Memory B cell (primary cell): ENCODE measurements at places on chromosomes 4 and X.

- peaks cover 12% of the 10 kb centered on the region for H3K4me1 ChIP-seq
- H3K4me3 ChIP-seq = no peak overlapping the region
- H3K27me3 ChIP-seq = no peaks in the 10 kb centered on the region
- no peak overlapping the region for H3K27ac ChIP-seq
- no peak for DNase-seq
Measured at GRCh38 chrX:103791826-103792485, 15.3 kb downstream of the PLP1 start.

DNA sequence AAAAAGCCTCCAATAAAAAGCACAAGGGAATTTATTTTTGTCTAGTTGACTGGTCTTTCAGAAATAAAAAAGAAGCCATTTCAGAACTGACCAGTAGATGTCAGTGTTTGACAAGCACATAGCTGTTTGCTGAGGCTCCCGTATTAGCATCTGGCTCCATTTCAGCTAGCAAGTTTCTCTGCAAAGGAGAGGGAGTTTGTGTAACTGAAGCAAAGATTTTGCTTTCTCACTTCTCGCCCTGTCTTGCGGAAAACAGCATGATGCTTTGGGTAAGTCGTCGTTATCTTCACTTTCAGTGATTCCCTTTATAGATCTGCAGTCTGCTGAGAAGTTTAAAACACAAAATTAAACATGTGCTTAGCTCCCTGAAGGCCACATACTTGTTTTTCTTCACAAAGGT lies 85.5 kb downstream of the CT47B1 start:
- peak; percentile 32 for DNase-seq
- H3K27me3 ChIP-seq = no peaks in the 10 kb centered on the region
- H3K36me3 ChIP-seq = no peaks in the 10 kb centered on the region

DNA sequence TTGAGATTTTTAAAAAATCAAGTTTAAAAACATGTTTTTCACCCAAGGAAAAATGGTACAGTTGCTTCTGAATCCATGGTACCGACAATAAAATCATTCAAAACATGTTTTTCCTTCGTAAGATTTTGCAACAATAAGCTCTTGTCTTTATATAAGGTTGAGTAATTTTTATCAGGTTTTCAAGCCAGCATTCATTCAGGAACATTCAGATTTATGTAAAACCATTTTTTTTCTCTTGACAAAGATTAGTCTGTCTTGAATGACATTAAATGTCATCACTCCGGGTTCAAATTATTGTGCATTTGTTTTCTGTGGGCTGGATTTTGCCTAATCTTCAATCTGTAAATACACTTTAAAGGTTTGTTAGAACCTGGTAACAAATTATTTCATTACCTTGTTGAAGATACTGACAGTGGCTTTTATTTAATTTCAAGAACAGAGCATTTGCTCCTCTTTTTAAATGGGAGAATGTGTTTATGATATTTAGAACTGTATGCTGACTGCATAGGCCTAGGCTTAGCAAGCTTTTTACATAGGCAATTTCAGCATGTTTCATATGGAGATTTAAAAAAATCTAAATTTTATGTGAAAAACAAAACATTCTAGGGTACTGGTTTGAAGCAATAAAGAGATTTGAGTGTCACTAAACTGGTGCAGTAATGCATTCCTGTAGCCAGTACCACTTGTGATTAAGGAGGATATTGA lies 336.4 kb upstream of the HAND2 start:
- H3K27ac ChIP-seq = no peak overlapping the region
- H3K4me1 ChIP-seq = no peaks in the 10 kb centered on the region
- no peak for DNase-seq
- H3K4me3 ChIP-seq = no peak overlapping the region
- no peaks in the 10 kb centered on the region for H3K27me3 ChIP-seq

DNA sequence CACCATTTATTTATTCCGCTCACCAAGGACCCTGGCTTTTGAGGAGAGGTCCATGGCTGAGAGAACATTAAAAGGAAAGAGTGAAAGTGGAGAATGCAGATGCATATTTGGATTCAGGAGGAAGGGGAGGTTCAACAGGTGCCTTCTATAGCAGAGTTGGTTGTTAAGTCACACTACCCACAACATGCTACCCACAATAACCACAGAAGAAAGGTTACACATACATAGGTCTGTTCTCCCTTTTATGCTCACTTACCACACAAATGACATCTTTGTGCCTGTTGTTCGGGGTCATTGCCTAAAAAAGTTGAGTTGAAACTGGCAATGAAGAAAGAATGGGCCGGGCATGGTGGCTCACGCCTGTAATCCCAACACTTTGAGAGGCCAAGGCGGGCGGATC lies 587.4 kb downstream of the RPA4 start:
- no peak overlapping the region for H3K27ac ChIP-seq
- no peaks in the 10 kb centered on the region for H3K27me3 ChIP-seq
- peaks cover 2% of the 10 kb centered on the region for H3K36me3 ChIP-seq
- DNase-seq = no peak

DNA sequence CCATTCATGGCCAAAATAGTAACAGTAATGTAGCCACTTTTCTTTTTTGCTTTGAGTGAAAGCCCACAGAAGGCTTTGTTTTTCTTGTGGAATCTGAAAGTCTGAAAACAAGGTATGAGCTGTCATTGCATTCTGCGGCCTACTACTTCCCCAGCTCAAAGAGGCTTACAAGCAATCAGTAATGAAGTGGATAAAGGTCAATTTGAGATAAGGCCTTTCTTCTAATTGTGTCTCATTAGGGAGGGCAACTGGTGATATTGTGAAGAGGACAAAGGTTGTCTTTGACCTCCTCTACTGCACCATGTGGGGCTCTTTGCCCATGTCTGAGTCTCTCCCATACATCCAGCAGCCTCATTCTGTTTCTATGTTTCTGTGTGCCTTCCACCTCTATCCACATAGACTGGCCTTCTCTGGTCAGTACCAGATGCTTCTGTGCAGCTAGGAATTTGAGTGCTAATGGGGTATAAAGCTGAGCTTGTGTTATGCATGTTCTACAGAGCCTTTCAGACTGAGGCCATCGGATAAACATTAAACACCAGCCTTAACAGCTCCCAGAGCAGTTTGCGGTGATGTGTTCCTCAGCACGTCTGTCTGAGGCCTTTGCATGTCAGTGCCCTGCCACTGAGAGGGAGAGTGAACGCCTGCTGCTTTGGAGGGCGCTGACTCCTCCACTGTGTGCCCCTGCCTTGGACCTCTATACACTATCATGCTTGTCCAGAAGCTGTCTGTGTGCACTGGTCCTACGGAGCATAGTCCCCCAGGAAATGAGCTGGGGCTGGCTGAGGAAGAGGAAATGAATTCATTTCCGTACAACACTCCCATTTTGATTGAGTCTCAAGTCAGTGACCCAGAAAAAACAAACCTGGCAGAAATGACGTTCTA lies 80.2 kb downstream of the SH2D1A start:
- DNase-seq = no peak
- no peak overlapping the region for H3K27ac ChIP-seq

DNA sequence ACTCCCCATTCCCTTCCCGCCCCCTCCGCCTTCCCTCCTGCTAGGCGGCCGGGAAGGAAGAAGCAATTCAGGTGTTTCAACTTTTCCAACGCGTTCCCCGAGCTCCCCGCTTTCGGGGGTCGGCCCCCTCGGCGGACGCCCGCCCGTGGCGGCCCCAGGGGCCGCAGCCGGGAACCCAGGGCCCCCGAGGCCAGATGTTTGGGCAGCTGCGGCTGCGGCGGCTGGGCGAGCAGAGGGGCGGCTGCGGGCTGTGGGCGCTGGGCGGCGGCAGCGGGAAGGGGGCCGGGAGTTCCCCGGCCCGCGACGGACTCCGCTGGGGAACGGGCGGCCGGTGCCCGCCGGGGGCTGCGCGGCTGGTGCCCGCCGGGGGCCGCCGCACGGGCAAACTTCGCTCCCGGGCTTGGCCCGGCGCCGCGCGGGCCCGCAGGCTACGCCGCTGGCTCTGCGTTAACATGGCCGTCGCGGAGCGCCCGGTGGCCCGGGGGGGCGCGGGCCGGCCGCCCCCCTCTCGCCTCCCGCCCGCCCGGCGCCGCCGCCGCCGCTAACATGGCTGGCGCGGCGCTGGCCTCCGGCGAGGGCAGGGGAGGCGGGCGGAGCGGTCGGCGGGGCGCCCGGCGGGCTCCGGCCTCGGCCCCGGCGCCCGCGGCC lies 510 bp downstream of the HMGB3 start:
- H3K4me3 ChIP-seq = peak overlapping the region; percentile 56
- DNase-seq = peak; percentile 26
- peaks cover 1% of the 10 kb centered on the region for H3K36me3 ChIP-seq

DNA sequence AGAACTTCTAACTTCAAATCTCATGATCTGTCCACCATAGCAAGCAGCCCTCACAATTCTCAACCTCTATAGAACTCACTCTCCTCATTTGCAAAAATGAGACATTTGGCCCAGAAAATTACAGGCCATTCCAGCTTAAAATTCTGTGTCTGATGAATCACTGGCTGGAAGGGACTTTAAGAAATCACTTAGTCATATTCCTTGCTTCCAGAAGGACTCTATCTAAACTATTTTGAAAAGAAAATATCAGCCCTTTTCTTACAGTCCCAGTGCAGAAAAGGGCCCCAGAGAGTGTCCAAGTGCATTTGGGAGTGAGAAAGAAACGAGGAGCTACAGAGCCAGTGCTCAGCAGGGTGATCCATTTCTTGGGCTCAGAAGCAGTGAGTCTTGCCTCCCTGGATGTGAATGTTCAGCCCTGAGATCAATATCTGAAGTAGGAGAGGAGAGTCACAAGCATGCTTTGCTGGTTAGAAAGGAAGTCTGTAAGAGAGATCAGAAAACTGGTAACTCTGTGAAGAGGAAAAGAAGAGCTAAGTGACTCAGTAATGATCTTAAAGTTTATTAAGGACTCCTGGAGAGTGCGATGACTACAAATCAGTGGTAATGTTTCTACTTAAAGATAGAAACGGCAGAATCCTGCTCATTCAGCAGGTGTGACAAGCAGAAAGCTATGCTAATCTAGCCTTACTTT lies 139.8 kb downstream of the PALLD start:
- DNase-seq = no peak
- H3K27ac ChIP-seq = no peak overlapping the region
- peaks cover 7% of the 10 kb centered on the region for H3K27me3 ChIP-seq
- H3K4me3 ChIP-seq = no peak overlapping the region
- no peaks in the 10 kb centered on the region for H3K36me3 ChIP-seq
- H3K4me1 ChIP-seq = no peaks in the 10 kb centered on the region

- H3K4me3 ChIP-seq = no peak overlapping the region
- H3K27me3 ChIP-seq = peaks cover 3% of the 10 kb centered on the region
- H3K27ac ChIP-seq = no peak overlapping the region
- no peak for DNase-seq
- no peaks in the 10 kb centered on the region for H3K36me3 ChIP-seq
Measured at GRCh38 chrX:2867206-2867605, 38.5 kb downstream of the GYG2 start.

GRCh38 chr4:23483320-23483960 lies 406.4 kb downstream of the PPARGC1A start:
- no peaks in the 10 kb centered on the region for H3K4me1 ChIP-seq
- no peaks in the 10 kb centered on the region for H3K27me3 ChIP-seq
- no peak overlapping the region for H3K4me3 ChIP-seq
- no peaks in the 10 kb centered on the region for H3K36me3 ChIP-seq
- no peak overlapping the region for H3K27ac ChIP-seq
- no peak for DNase-seq

DNA sequence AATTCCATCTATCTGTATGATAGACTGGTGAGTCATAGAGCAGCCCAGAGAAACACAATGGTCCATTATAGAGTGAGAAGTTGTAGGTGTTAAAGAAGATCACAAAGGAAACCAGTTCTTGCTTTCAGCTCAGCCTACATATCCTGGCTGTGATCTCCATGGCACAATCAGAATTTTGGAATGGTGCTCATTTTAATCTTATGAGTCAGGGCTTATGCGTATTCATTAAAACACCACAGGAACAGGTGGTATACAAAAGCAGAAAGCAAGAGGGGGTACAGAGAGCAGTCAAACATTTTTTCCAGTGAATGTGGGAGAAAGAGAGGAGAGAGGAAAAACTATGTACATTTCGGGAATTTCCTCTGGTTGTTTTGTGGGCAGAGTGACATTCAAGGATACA lies 126.9 kb downstream of the MFAP3L start:
- H3K27ac ChIP-seq = no peak overlapping the region
- no peak overlapping the region for H3K4me3 ChIP-seq
- peaks cover 5% of the 10 kb centered on the region for H3K27me3 ChIP-seq
- no peaks in the 10 kb centered on the region for H3K36me3 ChIP-seq

DNA sequence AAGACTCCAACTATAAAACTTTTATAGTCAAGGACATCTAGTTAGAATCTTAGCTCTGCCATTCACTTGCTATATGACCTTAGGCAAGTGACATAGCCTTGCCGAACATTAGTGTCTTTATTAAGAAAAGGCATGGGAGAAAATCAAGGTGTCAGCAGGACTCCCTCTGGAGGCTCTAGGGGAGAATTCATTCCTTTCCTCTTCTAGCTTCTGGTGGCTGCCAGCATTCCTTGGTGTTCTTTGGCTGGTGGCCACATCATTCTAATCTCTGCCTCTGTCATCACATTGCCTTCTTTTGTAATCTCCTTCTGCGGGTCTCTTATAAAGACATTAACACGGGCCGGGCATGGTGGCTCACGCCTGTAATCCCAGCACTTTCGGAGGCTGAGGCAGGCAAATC lies 99.8 kb downstream of the PPP1R2C start:
- H3K36me3 ChIP-seq = no peaks in the 10 kb centered on the region
- H3K27ac ChIP-seq = no peak overlapping the region
- H3K4me3 ChIP-seq = no peak overlapping the region
- DNase-seq = no peak
- H3K4me1 ChIP-seq = peaks cover 2% of the 10 kb centered on the region

DNA sequence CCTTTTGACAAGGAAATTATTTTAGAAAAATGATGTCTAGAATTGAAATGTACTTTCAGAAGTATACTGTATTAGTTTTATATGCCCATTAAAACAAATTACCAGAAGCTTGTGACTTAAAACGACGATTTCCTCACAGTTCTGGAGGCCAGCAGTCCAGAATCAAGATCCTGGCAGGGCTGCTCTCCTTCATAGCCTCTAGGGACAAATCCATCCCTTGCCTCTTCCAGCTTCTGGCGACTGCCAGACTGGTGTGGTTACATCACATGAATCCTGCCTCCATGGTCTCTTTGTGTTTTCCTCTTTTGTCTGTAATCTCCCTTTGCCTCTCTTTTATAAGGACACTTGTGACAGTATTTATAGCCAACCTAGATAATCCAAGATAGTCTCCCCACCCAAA lies 97.1 kb downstream of the IQCM start:
- H3K27ac ChIP-seq = no peak overlapping the region
- H3K4me3 ChIP-seq = no peak overlapping the region
- no peaks in the 10 kb centered on the region for H3K27me3 ChIP-seq

DNA sequence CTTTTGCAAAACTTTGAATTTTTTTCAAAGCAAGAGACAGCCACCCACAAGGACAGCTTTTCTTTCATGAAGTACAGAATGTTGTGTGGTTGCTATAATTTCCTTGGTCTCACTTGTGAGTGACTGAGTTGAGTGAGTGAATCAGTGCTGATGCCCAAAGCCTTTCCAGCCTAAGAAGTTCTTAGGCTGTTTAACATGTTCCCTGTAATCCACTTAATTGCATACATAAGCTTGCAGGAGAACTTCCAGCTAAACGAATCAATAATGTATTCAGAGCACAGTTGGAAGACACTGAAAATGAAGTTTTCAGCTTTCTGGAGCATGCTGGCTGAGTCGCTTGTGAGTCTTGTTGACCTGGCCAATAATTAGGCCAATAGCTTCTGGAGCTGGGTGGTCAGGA lies 42.0 kb upstream of the GK2 start:
- no peak overlapping the region for H3K27ac ChIP-seq
- no peaks in the 10 kb centered on the region for H3K4me1 ChIP-seq
- DNase-seq = no peak
- no peaks in the 10 kb centered on the region for H3K36me3 ChIP-seq
